ENCODE measurements at places on chromosomes 7 and 10.

- no peak for DNase-seq
Observed at GRCh38 chr10:5590816-5591215, 66.1 kb downstream of the CALML3 start.

DNA sequence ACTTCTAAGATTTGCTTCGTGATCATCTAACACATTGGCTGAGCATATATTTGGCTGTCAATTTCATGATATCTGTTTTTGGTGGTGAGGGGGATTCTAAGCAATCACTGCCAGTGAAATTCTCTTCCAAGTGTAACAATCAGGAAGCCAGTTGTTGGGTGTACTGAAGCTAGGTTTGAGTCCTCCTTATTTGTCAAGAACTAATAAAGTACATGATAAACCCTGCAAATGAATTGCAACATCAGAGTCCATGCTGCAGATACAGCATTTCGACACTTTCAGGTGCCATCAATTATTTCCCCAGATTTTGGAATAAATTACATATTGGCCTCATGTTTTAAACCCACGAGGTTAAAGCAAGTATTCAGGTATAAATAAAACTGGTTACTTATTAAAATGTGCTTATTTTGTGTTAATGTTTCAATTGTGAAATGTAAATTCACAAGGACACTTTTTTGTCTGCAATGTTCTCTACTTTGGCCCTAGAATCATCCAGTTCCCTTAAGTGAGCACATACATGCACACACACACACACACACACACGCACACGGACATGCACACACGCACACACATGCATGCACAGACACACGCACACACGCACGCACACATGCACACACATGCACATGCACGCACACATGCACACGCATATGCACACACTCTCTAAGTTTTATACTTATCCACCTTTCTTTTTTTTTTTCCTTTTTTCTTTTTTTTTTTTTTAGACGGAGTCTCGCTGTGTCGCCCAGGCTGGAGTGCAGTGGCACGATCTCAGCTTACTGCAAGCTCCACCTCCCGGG lies 510.2 kb upstream of the KLF6 start:
- no peak for DNase-seq

- DNase-seq = no peak
Observed at GRCh38 chr10:47457528-47457820, 26.4 kb downstream of the ANXA8 start.

DNA sequence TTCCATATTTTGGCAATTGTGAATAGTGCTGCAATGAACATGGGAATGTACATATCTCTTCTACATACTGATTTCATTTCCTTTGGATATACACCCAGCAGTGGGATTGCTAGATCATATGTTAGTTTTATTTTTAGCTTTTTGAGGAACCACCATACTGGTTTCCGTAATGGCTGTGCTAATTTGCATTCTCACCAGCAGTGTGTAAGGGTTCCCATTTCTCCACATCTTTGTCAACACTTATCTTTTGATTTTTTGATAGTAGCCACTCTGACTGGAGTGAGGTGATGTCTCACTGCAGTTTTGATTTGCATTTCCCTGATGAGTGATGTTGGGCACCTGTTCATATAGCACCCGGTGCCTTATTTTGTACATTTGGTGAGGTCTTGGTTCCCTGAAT lies 519.6 kb downstream of the REEP3 start:
- no peak for DNase-seq

GRCh38 chr7:29265208-29265923 lies 70.8 kb downstream of the CHN2 start:
- DNase-seq = peak; percentile 31

GRCh38 chr7:49791088-49791741 lies 17.8 kb downstream of the VWC2 start:
- DNase-seq = no peak

DNA sequence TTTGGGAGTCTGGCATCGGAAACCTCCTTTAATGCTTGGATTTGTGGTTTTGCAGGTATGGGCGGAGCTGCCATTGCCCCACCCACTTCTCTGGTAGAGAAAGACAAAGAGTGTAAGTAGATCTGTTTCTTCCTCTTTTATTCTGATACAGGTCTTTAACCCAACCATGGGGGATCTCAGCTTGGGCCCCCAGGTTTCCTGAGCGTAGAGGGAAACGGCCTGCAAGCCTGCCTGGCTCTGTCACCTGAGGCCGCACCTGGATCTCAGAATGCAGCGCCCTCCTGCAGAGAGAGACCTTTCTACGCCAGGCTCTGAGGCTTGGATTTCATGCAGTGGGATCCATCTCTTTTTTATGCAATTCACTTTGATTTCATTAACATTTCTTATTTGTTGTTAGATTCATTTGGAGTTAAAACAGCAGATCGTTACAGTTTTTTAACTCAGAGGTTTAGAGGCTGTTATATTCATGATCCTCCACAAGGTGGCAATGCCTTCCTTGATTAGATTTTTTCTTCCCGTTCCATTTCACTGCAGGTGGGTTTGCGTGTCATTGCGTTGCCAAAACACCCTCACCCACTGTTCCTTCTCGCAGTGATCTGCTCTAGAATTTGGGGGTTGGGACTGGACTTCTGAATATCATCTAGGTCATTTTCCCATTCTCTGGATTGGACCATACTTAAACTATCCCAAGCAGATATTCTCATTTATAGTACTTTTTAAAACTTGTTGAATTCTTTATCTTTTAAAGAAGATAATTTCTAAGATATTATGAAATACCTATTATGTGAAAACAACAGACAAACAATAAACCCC lies 20.0 kb downstream of the RBM17 start:
- peak; percentile 26 for DNase-seq

GRCh38 chr7:150972023-150972468 lies 6.1 kb downstream of the KCNH2 start:
- no peak for DNase-seq

GRCh38 chr10:91681361-91682276 lies 48.7 kb upstream of the PPP1R3C start:
- no peak for DNase-seq

DNA sequence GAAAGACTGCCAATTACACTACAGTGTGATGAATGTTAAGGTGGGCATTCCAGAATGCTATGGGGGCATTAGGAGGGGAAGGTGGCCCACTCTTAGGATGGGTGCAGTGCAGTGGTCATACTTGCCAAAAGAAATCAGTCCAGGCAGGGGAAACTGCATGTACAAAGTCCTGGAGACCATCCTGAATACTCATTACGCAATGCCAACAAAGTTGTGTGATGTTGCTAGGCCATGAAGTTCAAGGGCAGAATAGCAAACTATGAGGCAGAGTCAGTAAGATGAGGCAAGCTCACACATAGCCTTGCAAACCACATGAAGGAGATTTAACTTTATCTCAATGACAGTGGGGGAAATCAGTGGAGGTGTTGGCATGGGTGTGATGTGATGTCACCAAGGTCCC lies 49.8 kb upstream of the SLC35B4 start:
- no peak for DNase-seq

DNA sequence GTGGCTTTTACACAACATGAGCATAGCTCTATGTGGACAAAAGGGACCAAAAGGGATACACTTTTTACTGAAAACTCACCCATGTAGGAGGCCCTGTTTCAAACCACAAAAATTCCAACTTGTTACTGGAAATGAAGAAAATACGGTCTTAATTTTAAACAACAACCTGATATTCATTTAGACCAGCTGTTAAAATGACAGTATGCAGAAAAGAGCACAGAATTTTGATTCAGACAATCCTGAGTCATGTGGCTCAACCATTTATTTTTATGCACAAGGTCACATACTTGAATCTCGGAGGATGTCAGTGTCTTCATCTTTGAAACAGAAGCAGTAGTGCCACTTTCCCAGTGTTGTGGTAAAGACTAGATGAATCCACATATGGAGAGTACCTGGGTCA lies 426.5 kb upstream of the NFE2L3 start:
- DNase-seq = no peak

GRCh38 chr7:150744041-150744656 lies 6.9 kb downstream of the GIMAP5 start:
- DNase-seq = no peak

- DNase-seq = no peak
Observed at GRCh38 chr10:17265468-17265867, 37.4 kb downstream of the VIM start.

DNA sequence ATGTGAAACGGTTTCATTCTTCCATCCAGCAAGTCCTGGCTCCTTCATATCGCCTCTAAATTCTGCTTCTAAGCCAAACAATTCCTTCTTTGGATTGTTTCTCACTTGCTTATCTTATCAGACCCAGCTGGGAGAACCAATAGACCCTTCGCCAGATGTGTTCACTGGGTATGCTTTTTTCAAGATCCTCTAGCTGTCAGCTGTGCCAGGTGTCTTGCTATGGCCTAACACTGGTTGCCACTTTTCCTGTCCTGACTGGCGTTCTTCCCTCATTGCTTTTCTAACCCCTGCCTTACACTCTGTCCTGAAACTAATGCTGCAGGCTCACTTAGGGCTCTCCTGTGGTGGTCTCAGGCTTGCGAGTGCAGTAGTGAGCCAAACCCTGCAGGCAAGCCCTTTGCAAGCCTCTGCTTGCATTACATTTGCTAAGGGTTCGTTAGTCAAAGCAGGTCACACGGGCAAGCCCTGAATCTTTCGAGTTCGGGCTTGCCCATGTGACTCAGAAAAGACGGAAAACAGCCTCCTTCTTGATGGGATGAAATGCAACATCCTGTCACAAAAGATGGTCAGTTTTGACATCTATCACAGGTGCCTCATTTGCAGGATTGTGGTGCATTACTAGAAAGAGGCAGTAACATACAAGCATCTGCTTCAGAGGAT lies 92.8 kb downstream of the VWC2 start:
- no peak for DNase-seq

DNA sequence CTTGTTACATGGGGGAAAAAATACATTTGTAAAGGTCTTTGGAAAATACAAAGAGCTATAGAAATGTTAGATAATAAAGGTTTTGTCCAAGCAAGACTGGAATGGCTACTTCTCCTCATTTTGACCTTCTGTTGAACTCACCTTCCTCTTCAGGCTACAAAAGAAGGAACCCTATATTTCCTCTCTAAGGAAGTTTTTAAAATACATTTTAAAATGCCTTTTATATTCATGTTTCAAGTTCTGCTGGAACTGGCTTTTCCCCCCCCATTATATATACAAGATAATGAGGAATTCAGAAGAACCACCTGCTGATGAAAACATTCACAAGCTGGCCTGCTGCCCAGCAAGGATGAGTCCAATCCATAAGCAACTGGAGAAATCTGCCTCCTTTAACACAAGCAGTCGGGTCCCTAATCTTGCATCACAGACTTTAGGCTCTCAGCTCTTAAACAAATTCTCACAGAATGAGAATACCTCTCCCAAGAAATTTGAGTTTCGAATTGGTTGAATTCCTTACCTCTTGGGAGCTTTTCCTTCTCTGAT lies 44.6 kb downstream of the MTERF1 start:
- no peak for DNase-seq

DNA sequence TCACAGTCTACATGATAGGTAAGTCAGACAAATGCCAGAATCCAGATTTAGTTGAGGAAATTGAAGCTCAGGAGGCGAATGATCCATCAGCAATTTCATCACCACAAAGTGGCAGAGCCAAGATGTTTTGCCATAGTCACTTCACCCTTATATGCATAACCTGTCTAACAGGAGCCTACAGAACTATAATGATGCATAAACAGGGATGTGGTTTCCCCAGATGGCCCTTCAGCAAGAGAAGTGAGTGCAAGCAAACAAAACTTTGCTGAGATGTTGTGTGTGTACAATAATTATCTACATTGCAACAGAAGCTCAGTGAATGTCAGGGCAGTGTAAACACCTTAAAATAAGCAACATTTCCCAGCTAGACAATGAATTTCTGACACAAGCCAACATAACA lies 28.6 kb downstream of the PON3 start:
- DNase-seq = no peak

DNA sequence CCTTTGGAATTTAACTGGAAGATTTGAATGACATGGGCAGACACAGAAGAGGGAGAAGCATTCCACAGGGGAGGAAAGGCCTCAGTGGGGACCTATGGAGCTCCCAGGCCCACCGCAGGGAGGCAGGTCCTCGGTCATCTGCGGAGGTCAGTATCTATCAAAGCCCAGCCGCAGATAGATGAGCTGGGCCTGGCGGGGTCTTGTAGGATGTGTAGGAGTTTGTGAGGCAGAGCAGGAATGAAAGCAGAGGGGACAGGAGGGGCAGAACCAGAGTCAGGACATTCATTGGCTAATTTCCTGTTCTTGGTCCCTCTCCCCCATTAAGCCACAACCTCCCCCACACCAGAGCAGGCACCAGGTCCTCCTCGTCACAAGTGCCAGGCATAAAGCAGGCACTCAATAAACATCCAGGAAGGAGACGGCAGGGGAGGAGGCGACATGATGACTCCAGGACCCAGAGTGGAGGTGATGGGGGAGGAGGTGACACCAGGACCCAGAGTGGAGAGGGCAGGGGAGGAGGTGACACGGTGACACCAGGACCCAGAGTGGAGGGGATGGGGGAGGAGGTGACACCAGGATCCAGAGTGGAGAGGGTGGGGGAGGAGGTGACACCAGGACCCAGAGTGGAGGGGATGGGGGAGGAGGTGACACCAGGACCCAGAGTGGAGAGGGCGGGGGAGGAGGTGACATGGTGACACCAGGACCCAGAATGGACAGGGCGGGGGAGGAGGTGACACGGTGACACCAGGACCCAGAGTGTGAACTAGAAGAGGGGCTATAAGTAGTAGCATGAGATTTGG lies 83.7 kb upstream of the PDGFA start:
- DNase-seq = no peak

DNA sequence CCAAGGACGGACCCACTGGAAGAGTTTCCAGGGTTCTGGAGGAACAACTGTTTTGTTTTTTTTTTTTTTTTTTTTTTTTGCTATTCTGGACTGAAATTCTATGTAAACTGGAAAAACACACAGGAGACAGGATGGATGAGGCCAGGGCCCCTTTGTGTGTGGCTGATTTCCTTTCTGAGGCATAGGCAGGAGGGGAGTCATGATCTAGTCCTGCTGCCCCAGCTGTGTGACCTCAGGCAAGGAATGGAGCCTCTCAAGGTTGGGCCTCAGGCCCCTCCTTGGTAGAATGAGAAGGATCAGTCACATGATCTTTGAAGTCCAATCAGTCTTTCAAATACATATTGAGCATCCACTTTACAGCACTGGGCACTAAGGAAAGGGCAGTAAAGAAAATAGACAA lies 87.6 kb downstream of the SH3PXD2A start:
- DNase-seq = no peak
